ENCODE measurements at places on chromosomes 13 and 19. TPM values are rescaled to one million over a fixed set of nuclear protein-coding genes. Genes with fewer than 3 reads are reported as not detected.

Gene ANGPTL8
- not detected for total RNA-seq

Gene CACNG7
- not detected for total RNA-seq

Gene SSC5D
- 64.1 TPM for total RNA-seq

Gene PEG3
- total RNA-seq = 11.6 TPM

Gene TDRD12
- total RNA-seq = not detected

Gene NALCN
- 11.3 TPM for total RNA-seq

Gene TSKS
- total RNA-seq = 0.42 TPM

Gene ATP8A2
- 0.24 TPM for total RNA-seq

Gene IGFL2
- 0.36 TPM for total RNA-seq

Gene BEST2
- not detected for total RNA-seq

Gene SYDE1
- total RNA-seq = 53.5 TPM

Gene SHISA7
- not detected for total RNA-seq

Gene SYCN
- total RNA-seq = not detected

Gene ZNF841
- total RNA-seq = 40.7 TPM

Gene ZNF471
- total RNA-seq = 11.0 TPM

Gene ERICH4
- not detected for total RNA-seq
